ENCODE measurements at places on chromosomes 13 and 19. TPM values are rescaled to one million over a fixed set of nuclear protein-coding genes. Genes with fewer than 3 reads are reported as not detected.

COL5A3 gene
- total RNA-seq, result 0.38 TPM

ZNF552 gene
- 3.3 TPM for total RNA-seq

ZNF284 gene
- total RNA-seq, result 2.9 TPM

GNG8 gene
- total RNA-seq, result not detected
